RCC 7860 (cell line): ENCODE measurements at places on chromosomes 4 and X.

DNA sequence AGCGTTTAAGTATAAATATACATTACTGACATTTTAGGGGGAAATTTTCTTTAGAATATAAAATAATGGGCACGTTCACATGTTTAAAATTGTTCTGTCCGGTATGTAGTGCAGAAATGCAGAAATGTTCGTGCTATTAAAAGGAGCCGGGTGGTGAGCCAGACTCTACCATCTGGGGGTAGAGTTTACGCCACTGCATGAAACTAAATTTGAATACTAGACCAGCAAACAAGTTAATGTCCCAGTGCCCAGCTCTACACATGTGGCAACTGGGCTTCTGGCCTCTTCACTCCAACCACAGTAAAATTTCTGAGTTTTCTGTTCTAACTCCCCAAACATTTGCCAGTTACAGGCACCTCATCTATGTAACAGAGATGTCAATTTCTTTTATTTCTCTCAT, 1453.3 kb upstream of the TENM3 start:
- no peak for DNase-seq

- DNase-seq = no peak
These were observed 87.0 kb upstream of the RAPGEF2 start for GRCh38 chr4:159015841-159016240.

GRCh38 chrX:71315917-71316316, 14.4 kb downstream of the ITGB1BP2 start:
- no peak for DNase-seq

GRCh38 chr4:613126-613525, 12.2 kb upstream of the PDE6B start:
- DNase-seq = no peak

DNA sequence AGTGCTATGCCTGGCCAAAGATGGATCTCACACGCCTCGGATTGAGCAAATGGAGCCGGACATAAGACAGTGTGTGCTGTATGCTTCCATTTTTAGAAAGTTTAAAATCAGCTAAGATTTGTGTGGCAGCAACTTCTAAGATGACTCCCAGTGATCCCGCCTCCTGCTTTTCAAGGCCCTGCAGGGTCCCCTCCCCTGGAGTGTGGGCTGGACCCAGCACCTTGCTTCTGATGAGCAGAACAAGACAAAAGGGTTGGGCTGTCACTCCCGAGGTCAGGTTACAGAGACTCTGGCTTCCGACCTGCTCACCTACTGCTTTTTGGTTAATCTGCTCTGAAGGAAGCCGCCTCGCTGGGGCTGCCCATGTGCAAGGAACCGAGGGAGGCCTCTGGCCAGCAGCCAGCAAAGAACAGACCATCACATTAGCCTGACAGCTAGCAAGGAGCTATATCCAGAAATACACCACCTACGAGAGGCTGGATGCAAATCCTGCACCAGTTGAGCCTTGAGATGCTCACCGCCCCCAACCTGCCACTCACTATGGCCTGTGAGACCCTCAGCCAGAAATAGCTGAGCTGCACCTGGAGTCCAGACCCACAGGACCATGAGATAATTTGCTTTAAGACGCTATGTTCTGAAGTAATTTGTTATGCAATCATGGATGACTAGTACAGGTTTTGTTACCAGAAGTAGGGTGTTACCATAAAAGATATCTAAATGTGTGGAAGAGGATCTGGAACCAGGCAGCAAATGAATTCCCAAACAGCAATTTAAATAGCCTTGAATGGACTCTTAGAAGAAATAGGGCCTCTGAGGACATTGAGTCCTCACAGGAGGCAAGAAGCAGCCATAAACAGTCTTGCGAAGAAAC, 47.6 kb downstream of the CRMP1 start:
- DNase-seq = no peak

DNA sequence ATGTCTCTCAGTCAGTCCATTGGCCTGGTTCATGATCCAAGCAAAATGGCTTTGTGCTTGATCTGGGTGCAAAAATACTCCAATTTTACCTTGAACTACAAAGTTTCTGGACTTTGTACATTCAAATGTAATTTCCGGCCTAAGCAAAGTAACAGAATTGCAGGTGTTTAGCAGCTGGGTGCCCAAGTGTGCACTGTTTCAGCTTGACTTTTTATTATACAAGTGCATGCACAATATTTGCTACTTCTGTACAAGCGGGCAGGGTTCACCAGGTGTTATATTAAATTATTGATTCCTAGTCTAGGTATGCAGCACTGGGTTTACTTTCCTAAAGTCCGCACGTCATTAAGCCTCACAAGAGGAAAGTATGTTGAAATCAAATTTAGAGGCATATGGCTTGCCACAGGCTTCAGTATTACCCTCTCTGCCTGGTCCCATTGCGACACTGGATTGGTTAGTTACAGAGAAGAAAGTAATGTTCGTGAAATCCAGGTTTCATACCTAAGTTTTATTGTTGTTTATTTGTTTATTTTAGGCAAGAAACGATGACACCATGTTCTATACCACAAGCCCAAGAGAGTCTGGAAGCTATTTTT, 376.9 kb upstream of the CTSO start:
- no peak for DNase-seq

DNA sequence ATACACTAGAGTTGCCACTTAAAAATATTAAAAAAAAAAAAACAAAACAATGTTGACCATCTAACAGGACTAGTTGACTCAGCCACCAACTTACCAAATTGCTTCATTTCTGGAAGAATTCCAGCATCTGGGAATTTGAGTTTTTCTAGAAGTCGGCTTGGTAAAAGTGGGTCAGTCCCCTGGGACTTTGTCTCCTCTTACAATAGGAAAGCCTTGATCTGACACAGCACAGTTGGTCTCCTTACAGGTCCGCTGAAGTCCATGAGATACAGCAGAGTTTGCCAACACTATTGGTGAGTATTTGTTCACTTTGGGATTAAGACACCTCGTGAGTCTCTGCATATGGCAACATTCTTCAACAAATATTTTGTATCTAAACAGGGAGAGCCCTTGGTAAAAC, 18.2 kb upstream of the DDIT4L start:
- no peak for DNase-seq

DNA sequence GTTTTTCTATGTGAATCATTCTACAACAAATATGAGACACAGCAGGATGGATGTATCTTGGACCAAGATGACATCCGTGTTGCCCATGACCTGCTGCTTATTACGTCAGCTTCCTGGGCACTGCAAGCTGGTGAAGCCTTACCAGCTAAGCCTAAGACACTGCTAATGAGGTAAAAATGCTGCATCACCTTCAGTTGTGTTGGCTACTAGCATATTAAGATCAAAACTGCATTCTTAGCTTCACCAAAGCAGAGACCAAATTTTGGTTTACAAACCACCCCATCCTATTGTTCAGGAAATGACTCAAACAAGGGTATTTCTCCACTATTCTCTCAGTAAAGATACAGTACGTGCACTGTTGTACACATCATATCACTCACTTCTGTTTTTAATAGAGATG, 50.3 kb downstream of the MAML3 start:
- peak; percentile 15 for DNase-seq

DNA sequence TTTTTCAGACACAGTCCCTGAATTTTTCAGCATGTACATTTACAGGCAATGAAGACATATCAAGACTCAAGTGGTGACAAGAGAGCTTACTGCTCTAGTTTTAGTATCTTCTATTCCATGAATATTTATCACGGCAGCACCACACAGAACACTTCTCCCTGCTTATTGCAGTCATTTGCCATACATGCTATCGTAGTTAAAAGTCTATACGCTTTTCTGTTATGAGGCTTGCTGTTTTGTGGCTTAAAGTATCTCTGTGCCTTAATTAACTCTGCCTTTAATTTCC, 65.4 kb upstream of the GK2 start:
- DNase-seq = no peak

- DNase-seq = no peak
These were observed 66.1 kb downstream of the KLHL4 start for GRCh38 chrX:87583679-87584078.

DNA sequence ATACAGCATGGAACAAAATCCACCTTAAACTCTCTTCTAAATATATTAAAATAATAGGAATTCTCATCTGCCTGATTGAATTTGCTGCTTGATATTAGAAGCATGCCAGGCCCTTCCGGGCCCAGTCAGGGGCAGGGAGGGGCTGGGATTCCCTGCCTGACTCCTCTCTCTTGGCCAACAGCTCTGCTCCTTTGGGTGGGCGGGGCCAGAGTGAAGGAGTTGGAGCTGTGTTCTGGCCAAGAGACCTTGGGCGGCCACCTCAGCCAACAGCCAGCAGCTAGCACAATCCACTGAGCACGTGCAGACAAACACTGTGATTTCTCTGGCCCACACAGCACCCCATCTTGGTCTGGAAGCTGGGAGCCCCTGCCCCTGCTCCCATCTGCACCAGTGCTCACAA, 140.3 kb downstream of the PJA1 start:
- no peak for DNase-seq

DNA sequence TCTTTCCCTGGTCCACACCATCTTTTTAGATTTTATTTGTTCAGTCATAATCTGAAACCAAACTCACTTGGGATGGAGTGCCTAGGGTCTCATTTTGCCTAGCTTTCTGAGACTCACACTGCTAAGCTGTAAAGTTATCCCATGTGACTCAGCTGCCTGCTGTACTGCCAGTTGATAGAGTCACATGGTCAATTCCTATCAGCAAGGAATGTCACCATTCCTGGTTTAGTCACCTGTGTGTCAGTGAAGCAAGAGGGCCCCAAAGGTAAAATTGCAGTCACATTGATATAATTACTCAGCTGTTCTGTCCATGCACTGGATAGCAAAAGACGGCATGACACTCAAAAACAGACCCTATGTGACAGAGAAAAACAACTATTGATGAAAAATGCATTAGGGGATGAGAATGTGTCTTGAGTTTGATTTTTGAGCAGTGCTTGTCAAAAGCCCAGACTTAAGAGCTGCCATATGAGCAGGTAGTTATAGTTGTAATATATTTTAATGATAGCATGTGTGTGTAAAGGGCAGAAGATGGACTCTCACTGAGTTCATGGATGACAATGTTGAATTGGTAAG, 413.2 kb downstream of the PPARGC1A start:
- peak; percentile 12 for DNase-seq

DNA sequence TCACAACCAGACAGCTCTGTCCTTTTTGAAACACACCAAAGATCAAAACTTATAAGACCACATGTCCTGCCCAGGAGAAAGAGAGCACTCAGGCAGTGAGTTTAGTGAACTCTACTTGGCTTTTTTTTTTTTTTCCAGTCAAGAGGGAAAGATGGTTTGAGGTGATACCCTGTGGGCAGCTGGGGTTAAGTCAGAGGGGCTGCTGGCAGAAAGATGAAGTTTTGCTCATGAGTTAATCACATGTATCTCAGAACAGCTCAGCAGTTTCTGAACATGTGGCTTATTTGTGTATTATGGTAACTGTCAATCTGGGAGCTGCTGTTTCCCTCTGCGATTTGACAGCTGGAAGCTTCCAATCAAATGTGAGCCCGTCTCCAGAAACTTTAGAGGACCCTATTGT, 56.4 kb upstream of the MAP3K15 start:
- no peak for DNase-seq

DNA sequence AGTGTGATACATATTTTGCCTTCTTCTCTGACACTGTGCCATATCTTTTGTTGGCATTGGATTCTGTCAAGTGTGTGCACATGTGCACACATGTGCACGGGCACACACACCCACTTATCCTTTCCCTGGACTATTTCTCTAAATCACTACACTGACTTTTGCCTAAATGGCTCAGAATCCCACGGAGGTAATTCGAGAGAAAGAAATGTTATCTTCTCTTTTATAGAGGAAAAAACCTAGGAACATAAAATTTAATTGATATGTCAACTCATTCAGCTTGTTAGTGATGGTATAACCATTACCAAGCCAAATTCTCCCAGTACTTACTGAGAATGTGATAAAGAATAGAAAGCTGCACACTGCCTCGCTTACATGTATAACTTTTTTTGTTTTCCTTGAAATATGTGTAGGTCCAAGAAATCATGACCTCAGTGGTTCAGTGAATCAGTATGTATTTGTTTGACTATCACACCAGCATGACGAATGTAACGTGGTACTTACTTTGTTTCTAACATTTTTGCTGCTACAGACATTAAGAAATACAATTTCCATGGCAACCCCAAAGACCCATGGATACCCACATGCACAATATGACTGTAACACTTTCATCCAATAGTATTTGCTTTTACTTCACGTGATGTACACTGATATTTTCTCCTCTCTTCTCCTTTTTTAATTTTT, 163.0 kb downstream of the PCDH7 start:
- DNase-seq = no peak

- DNase-seq = no peak
These were observed 122.1 kb downstream of the REELD1 start for GRCh38 chr4:146336410-146336807.

- no peak for DNase-seq
These were observed 105.9 kb downstream of the TNIP2 start for GRCh38 chr4:2650276-2650675.

DNA sequence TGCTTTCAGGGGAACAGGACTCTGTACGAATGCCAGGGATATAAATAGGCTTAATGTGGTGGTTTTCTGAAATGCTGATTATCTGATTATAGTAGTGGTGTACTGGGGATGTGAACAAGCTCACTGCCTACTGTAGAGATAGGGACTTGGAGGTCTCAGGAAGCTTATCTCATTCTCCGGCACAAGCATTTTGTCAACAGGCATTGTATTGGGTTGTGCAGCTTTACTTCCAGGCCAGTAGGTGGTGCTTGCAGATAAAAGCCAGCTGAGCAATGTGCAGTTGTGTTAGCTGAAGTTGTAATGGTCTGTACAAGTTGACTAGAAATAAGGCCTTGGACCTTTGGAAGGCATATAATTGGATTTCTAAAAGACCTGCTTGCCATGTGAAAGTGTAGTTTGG, 49.5 kb upstream of the TMLHE start:
- DNase-seq = no peak

- DNase-seq = no peak
These were observed 111.9 kb upstream of the UNC5C start for GRCh38 chr4:95660719-95661118.

DNA sequence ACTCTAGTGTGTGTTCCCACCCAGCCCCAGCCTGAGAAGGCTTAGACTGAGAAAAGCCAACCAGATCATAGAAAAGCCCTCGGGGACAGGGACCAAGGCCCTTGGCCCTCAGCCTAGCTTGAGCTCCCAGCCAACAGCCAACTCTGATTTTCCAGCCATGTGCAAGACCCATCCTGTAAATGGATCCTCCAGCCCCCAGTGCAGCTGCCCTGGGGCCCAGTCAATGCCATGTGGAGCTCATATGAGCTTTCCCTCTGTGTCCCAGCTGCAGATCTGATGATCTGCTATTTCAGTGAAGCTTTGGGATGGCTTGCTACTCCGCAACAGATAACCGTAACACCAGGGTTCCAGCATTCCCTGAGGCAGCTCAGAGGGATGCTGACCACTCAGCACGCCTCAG, 40.5 kb upstream of the CDKN2AIP start:
- no peak for DNase-seq

GRCh38 chr4:44425614-44426208, 22.9 kb downstream of the KCTD8 start:
- no peak for DNase-seq

GRCh38 chrX:68991691-68992345, 163.0 kb downstream of the EFNB1 start:
- no peak for DNase-seq
